ENCODE measurements at places on chromosomes 4 and X.

DNA sequence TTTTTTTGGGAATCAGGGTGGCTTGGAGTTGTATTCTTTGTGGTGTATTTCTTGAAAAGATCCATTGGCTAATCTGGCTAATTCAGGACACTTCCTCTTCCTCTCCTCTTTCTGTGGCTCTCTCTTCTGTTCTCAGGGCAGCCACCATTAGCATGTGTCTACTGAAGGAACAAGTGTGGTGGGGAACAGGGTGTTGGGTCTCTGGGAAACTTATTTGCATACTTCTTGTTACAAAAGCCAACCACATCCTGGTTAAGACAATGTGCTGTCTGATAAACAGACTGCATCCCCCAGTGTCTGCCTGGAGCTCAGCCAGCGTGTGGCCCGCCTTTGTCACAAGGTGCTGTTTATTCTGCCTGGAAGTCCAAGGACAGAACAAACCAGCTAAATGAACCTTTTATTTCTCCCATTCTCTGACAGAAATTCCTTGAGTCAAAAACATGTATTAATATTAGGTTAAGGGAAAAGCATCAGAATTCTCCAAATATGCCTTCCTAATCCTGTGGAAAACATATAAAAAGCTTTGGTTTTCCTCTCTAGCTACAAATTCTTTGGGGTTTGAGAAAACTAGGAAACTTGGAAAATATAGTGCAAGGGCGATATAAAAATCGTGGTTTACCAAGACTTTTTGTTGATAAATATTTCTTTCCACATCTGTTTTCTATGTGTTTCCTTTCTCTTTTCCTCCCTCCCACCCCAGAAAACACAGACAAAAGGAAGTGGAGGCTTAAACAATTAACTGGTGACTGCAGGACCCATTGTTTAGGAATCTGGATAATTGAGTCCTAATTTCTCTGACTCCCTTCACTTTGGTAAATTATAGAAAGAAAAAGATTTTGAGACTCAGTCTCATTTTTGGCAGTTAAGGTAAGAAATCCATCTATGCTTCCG is 203.6 kb downstream of the SPRY1 start:
- peak; percentile 22 for DNase-seq

- DNase-seq, result no peak
Observed at GRCh38 chrX:112818114-112819007, 22.3 kb downstream of the AMOT start.

GRCh38 chr4:28233724-28234123 is 1373.1 kb downstream of the STIM2 start:
- no peak for DNase-seq

DNA sequence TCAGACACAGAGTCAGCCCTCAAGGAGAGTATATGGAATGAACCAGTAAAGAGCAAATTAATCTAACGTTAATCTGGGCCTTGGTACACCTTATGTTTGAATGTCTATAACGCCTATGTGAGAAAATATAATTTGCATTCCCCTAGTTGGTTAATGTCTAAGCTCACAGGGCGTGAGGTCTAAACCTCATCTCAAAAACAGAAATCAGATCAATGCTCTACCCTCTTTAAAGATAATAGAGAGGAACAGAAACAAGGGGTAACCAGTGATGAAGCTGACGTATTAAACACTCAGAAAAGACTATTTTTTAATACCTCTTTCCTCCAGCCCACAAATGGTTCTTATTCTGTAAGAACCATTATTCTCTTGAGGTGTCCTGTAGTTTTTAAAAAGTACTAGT is 369.2 kb upstream of the NOCT start:
- no peak for DNase-seq

DNA sequence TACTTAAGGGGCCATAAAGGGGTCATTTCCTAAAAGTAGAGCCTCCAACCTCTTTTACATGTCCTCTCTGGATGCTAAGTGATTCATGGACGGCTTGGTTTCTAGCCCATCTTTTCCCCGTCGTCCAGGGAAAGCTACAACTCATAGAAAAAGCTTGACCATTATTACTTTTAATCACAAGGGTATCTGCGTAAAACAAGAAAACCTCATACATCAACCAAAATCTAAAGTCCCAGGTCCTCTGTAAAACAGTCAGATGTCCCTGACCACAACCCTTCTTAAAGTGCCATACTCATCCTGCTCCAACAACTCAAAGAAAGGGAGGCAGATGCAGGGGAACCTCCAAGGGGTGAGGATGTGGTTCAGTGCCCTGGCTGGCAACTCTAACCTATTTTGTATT is 29.6 kb downstream of the ADGRA3 start:
- no peak for DNase-seq

DNA sequence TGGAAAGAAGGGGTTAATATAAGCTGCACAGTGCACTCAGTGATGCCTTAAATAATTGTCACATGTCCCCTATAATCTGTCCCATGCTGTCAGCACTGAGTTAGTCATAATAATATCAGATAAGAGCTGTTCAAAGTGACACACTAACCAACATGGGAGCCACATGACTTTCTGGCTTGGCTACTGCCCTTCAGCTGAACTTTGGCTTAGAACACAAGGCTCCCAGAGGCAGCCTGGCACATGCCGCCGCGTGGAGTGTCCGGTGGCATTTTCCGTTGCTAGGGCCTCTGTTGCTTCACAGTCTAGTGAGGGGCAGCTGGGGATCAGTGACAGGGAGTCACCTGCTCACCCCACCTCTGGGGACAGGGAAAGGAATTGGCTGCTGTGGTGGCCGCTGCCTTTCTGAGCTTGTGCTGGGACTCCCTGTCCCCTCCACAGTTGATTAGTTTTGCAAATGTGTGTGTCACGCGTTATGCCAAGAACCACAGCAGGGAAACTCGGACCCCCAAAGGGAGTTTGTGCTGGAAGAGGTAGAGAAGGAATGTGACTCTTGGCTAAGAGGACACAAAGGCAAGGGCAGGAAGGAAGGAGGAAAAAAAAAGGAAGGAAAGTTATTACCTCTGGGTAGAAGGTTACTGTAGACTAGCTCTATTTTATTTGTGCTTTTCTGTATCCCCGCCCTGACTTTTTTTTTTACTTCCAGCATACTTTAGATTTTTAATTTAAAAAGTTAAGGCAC is 41.1 kb upstream of the PPARGC1A start:
- DNase-seq, result no peak

DNA sequence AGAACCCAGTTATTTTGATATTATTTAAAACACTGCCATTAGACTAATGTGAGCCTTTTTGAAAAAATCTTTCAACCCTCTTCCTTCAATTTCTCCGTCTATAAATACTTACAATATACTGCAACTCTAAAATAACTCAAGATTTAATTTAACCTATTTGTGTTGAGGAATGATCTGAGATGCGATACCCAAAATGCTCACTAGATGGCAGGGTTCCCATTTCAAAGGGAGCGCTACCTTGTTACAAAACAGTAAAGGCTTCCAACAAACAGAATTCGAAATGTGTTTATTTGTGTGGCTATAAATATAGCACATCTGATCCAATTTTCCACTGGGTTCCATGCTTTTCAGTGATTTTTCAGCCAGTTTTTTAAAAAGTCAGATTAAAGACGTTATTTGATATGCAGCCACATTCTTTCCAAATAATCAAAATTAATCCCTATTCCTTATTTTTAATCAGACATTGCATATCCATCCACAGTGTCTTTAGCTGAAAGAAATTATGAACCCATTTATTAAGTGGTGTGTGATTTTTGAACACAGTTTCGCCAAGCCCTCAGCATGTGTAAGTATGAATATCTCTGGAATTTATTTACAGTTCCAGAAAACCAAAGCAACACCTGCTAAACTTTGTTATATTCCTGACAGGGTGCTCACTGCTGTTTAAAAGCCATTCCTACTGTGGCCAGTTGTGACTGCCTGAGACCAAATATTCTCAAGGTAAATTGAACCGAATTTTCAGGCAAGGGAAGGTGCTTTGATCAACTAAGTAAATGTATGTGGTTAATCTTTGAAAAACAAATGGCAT is 668.0 kb upstream of the LCORL start:
- peak; percentile 4 for DNase-seq

DNA sequence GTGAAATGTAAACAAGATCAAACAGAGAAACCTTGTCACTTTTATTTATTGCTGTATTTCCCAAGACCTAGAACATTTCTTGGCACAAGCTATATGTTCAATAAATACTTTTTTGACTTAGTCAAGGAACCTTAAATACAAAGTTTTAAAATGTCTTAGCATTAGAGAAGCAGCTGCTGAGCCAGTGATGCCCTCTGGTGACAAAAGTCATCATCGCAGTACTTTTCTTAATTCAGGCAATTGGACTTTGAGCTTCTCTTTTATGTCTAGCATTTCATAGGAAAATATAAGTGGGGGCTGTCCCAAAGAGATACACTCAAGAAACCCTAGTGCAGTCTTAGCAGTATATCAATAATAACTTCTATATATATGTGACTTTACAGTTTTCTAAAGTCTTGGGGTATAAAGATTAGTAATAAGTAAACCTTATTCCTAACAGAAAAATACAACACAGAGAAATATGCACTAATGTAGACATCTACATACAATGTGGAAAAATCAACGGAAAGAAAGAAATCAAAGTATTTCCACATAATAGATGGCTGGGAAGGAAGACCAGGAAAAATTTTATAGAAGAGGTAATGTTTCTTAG is 118.4 kb downstream of the DTHD1 start:
- DNase-seq, result no peak

- no peak for DNase-seq
Observed at GRCh38 chrX:103170216-103170615, 44.7 kb upstream of the BEX4 start.

DNA sequence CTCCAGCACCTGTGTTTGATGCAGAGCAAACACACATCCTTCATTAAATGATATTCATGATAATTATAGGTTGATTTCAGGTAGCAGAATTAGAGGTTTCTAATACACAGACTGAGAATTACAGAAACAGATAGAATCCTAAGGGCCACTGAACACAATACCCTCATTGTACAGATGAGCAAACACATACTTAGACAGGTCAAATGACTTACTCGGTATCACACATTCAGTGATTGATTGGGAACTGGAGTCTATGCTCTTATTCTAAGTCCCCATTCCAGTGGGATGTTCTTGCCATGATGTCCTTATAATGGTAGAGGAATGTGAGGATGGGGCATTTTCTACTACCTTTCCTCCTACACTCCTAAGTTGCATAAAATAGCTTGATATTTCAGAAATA is 70.8 kb downstream of the DCAF8L1 start:
- DNase-seq, result no peak

DNA sequence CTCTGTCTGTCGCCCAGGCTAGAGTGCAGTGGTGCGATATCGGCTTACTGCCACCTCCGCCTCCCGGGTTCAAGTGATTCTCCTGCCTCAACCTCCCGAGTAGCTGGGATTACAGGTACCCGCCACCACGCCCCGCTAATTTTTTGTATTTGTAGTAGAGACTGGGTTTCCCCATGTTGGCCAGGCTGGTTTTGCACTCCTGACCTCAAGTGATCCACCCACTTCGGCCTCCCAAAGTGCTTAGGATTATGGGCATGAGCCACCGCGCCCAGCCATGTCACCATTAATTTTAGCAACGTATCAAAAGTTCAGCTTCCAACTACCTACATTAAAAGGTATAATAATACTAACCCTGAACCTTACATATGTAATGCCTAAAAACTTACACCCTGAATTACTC is 940 bp upstream of the UTP3 start:
- peak; percentile 9 for DNase-seq

- peak; percentile 23 for DNase-seq
Observed at GRCh38 chr4:113760094-113760794, 1.3 kb downstream of the CAMK2D start.

DNA sequence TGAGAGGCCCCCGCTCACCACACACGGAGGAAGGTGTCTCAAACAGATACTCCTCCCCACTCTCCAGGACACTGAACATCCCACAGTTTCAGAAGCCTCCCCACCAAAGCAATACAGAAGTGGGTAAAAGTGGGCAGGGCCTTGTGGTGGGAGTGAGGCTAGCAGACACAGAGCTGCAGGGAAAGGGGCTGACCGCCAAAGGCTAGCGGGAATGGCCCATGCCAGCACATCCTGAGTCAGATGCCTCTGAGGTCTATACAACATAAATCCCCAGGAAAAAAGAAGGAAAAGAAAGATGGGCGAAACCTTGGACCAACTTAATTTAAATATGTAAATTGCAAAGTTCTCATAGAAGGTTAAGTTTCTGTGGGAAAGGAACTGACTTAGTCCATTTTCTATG is 21.9 kb upstream of the ARHGAP10 start:
- no peak for DNase-seq

DNA sequence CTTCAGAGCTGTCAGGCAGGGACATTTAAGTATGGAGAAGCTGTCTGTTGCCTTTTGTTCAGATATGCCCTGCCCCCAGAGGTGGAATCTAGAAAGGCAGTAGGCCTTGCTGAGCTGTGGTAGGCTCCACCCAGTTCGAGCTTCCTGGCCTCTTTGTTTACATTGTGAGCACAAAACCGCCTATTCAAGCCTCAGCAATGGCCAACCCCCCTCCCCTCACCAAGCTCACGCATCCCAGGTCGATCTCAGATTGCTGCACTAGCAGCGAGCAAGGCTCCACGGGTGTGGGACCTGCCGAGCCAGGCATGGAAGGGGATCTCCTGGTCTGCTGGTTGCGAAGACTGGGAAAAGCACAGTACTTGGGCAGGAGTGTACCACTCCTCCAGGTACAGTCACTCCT is 59.3 kb downstream of the ZNF674 start:
- DNase-seq, result no peak

DNA sequence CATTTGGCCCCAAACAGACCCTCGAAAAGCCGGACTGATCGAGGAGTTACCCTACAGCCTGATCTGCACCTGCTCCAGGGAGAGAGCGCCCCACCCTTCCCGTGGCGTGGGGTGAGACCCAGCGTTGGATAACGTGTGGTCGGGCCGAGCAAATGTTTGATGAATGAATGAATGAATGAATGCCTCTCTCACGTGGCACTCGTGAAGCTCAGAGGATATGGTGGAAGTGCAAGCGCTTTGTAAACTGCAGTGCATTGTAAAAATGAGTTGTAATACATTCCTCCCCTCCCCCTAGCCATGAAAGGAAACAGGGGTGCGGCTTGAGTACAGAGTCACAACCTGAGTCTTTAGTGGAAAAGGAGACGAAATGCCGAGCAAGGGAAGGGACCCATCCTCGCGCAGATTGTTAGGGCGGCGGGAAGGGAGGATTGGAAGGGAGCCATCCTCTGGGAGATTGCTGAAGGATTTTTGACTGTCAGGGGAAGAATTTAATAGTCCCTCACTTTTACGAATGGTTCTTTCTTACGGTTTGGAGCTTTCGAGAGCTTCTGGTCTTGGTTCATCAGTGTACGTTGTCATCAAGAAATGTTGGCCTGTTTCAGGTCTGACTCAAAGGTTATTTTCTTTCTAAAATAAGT is 772 bp upstream of the FBXW7 start:
- DNase-seq, result no peak

- DNase-seq, result no peak
Observed at GRCh38 chrX:25084446-25084845, 68.7 kb upstream of the ARX start.

DNA sequence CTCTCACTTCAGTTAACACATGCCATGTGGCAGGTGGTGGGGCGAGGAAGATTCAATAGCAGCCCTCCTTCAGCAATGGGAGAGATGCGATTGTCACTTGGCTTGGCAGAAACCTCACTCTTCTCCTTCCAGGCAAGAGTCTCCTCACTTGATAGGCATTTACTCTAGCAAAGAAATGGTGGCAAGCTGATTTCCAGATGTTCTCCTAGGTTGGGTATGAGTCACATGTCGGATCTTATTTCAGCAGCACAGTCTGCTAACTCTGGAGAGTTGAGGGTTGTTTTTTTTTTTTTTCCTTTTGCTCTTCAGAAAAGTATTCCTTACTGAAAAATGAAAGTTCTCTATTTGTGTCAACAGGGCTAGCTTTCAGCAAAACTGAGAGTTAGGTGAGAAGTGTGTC is 119.5 kb upstream of the CHRDL1 start:
- no peak for DNase-seq
